Renal pelvis (tissue), 12 donors: ENCODE measurements at places on chromosomes 7 and 10.

- DNase-seq: no peak
Observed at GRCh38 chr7:90596671-90597562, 796 bp downstream of the CDK14 start.

DNA sequence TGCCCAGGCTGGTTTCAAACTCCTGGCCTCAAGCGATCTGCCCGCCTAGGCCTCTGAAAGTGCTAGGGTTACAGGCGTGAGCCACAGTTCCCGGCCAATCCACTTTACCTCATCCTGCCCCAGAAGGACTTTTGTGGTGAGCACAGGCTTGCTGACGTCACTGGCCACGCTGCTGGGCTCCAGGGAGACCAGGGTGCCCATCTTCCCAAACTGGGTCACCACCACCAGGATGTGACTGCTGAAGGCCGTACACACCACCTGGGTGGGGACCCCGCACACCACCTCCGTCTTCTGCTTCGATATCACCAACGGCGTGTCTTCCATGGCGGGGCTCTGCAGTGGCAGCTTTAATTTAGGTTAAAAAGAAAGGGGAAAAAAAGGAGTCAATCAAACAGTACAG lies 816 bp downstream of the PSMG3 start:
- DNase-seq: no peak

DNA sequence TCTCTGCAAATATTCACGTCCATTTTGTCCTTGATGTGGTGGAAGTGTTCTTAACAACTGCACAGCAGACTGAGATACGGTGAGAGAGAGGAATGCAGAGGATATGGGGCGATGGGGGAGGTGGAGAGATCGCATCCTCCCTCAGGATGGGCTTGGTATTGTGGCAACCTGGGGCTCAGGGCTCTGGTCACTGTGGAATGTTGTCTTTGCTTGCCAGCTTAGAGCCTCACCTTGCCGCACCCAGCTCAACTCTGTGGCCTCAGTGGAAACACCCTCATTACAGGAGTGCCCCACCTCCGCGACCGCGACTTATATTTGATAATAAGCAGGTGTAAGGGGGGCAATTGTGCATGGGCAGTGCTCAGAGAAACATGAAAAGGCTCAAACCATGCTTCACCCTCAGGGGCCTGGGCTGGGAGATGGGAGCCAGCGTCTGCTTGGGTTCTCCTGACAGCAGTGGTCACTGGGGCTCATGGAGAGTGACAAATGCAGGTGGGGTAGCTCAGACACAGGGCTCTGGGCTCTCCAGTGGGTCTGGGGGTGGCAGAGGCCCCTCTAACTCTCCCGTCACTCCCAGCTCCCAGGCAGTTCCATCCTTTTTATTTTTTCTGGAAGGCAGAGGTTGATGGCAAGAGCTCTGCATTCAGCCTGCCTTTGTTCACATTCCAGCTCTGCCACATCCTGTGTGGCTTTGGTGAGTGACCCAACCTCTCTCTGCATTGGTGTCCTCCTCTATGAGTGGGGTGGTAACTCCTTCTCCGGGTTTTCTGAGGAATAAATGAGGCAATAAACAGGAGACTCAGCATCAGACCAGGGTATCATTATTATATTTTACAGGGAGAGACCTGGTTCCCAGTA lies 43.1 kb upstream of the EMX2 start:
- no peak for DNase-seq

GRCh38 chr10:85420501-85421191 lies 945.9 kb downstream of the GRID1 start:
- DNase-seq: peak; percentile 8

- DNase-seq: no peak
Observed at GRCh38 chr7:21106296-21106732, 319.6 kb upstream of the SP8 start.

- DNase-seq: no peak
Observed at GRCh38 chr10:14684354-14684753, 90.3 kb downstream of the FAM107B start.
